ENCODE measurements at places on chromosomes 5 and 9.
A peak's percentile ranks its signal among the peaks of the same experiment; 100 is the strongest.

DNA sequence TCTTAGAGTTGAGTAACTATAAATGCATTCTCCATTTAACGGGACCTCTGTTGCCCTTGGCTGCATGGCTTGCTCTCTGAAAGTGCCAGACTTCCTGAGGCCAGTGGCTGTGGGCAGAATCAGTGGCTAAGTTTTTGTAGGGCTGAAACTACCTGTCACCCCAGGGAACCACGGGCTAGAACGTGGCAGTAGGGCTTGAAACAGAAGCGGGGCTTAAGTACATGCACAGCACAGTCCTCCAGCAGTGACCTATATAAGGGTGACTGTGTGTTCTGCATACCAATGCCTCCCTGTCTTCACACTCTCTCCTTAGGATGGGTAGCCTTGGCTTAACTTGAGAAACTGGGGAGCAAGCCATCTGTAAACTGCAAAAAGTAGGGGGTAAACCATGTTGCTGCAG, 43.6 kb upstream of the LRRTM2 start:
- DNase-seq = no peak

DNA sequence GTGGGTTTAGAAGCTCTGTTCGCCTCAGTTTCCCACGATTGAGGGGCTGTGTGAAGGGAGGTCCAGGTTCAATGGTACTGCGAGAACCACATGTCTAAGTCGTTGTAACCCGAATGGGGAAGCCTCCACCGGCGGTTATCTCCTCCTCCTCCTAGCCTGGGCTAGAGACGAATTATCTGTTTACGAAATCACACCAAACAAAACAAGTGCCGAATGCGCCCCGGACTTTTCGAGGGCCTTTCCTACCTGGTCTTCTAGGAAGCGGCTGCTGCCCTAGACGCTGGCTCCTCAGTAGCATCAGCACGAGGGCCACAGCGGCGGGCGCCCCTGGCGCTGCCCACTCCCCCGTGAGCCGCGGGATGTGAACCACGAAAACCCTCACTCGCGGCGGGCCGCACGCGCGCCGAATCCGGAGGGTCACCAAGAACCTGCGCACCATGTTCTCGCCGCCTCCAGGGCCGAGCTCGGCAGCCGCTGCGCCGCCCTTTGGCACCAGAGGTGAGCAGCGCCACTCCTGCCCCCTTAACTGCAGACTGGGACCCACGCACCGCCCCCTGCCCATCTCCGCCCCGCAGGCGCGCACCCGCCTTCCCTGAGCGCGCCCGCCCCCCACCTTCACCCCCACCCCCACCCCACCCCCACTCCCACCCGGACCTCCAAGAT, at the start of gene CDKN2A:
CDKN2A (minus strand) TSS at position 500 of the 663 bp plus-strand sequence.
- DNase-seq = peak; percentile 79

DNA sequence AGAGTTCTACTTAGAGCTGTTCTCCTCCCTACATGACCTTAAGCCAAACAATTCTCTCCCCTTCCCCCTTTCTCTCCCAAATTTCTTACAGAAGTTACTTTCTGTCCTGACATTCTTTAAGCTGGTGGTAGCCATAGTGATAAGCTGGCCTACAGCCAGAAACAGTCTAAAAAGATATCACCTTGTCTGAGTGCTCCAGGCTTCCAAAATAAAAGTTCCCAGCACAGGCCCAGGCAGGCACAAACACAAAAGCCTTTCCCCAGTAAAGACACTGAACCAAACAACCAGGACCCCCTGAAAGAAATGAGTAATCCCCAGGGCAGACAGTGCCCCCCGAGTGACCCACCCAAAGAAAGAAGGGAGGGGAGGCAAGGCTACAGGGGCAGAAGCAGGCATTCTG, 19.2 kb downstream of the SIL1 start:
- DNase-seq = peak; percentile 64

- DNase-seq = peak; percentile 4
Measured at GRCh38 chr5:43017428-43017815, 22.7 kb downstream of the ANXA2R start.

DNA sequence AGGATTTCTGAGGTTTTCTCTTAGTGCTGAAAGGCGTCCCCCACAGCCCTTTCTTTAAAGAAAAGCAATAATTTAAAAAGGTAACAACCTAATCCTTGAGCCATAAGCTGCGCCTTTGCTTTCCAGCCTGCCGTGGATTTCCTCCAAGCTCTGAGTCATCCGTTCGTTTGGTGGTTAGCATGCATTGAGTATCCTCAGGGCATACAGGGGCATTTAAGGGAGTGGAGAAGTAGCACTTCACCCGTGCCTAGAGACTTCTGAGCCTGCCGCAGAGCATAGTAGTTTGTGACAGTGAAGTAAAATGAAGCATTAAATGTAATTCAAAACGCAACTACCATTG, 892 bp upstream of the TNC start:
- peak; percentile 66 for DNase-seq

GRCh38 chr5:179680014-179680779, 637 bp downstream of the CBY3 start:
- DNase-seq = no peak

All from NCI-H82 (cell line).